NCI-H526 treated with DMSO at 0.1 percent for 48 hours (cell line): ENCODE measurements at places on chromosomes 4 and X.

DNA sequence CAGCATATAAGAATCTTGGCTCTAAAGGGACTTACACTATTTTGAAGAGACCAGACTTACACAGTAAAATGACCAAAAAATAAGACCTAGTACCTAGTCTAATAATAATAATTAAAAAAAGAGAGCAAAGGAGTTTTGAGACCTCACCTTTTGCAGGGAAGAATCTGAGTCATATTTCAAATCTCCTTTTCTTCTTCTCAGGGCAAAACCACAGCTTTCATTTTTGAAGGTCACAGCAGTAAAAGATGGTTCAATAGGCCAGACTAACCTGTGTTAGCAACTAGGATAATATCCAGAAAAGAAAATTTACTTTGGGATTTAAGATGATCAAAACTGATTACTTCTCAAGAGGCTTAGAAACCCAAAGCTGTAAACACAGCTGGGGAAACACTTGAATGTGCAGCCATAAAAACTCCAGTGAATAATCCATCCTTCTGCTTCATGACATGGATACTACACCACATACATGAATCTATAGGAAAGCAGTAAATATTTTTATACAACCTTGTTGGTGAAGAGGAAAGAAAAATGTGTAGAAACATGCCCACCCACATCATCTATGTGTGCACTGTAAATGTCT lies 25.9 kb upstream of the LNX1 start:
- no peak for DNase-seq

DNA sequence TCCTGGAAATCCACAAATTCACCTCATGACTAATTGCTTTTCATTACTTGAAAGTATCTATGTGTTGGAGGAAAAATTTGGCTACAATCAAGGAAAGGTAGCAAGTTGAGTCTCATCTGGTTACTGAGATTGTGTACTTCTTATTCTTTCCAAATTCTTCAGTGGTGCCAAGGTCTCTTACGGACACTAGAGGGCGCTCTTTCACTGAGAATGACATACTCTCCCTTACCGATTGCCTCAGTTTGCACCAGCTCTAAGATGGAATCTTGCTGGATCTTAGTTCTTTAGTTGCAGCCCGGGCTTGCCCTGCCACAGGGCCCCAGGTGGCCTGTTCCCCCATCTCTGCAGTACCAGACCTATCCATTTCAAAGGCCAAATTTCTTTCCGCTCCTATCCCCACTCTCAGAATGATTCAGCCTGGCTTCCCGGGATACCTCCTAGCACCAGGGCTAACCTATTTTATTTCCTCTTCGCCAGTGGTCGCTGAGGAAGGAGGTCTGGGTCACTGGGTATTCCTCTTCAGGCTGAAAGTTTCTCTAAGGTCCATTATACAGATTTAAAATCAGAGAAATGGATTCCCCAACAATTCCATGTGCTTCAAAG lies 24.6 kb upstream of the GPR50 start:
- DNase-seq, result peak; percentile 10

GRCh38 chr4:7761720-7762119 lies 177.9 kb downstream of the AFAP1 start:
- DNase-seq, result peak; percentile 13

- no peak for DNase-seq
Measured at GRCh38 chr4:137307806-137308205, 224.5 kb downstream of the PCDH18 start.
